ENCODE measurements at places on chromosomes 16 and 17.

- peak; percentile 58 for DNase-seq
Observed at GRCh38 chr16:13436641-13437412, 483.1 kb upstream of the ERCC4 start.

GRCh38 chr17:21058098-21058893 lies 15.5 kb upstream of the USP22 start:
- no peak for DNase-seq

- no peak for DNase-seq
Observed at GRCh38 chr16:89982318-89982717, 33.8 kb downstream of the DEF8 start.

GRCh38 chr16:69893106-69893505 lies 58.0 kb upstream of the CLEC18A start:
- no peak for DNase-seq

DNA sequence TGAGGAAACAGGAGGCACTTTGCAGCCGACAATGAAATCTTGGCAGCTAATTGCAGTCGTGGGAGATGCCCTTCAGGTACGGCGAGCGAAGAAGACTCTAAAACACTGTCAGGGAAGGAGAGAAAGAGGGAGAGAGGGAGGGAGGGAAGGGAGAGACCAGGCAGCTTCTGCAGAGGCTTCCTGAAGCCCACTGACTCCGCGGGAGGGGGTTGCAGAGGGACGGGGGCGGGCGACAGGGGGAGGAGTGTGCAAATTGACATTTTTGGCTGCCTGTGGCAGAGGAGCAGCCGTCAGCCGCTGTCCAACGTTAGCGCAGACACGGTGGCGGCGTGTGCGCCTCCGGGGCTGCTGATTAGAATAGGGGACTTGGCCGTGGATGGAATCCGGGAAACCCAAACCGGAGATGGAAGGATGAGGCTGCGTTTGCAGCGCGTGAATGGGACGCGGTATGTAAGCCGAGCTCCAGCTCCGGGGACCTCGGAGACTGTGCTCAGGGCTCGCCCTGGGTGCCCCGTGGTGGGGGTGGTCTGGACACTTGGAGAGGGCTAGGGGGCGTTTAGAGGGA lies 849.1 kb upstream of the RBFOX1 start:
- no peak for DNase-seq

- no peak for DNase-seq
Observed at GRCh38 chr17:74163836-74164235, 39.6 kb upstream of the RPL38 start.

DNA sequence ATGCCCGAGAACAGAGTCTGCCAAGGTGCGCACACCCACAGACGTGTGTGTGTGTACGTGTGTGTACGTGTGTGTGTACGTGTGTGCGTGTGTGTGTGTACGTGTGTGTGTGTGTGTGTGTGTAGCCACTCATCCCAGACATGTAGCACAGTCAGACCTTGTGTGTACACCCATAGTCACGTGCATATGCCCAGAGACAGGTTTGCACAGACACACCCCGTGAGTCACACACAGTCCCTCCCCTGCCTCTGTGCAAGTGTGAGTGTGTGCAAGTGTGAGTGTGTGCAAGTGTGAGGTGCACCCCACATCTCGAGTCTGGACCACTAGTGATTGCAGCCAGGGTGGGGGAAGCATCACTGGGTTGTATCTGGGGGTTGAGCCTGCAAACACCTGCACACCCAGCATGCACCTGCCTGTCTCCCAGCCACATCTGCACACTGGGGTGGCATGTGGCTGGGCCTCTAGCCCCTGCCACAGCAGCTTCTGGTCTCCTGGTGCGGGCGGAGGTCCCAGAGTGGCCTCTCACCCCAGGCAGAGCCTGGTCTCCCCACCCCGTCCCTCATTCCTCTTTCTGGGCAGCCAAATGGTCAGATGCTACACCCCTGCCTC lies 23.6 kb downstream of the BAHCC1 start:
- peak; percentile 33 for DNase-seq

DNA sequence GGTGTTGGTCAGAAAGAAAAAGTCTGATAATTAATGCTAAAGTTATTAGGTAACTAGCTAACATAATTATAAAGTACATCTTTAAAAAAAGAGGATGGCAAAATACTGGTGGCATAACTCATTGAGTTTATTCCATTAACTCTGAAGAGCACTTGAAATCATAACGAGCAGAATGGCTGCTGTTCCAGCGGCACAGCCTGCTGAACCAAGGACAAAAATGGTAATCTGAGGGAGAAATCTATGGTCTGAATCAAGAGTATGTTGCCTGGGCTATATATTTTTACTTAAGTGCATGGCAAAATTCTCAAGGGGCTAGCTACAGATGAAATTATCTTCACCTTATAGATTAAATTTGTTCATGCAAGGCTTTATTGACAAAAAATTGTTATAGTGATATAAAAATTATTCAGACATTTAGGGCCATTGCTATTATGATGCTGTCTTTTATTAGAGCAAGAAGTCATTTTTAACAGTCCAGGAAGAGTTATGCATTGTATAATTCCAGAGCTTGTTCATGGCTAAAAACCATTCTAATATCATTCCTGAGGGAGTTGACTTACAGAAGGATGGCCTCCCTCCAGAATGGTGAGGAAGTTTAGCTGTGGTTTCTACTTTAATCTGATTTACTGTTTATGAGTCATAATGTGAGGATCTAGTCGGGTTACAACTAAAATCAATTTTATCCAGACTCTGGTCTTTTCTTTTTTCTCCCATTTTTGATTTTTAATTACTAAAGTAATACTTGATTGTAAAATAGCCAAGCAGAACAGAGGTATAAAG lies 41.4 kb upstream of the ANKFN1 start:
- no peak for DNase-seq

Measured in PC-9 (cell line).